CD4-positive, alpha-beta T cell treated with Interleukin-12 subunit alpha and Interleukin-12 subunit beta, for 1 hour (primary cell): ENCODE measurements at places on chromosomes 7 and 10.

DNA sequence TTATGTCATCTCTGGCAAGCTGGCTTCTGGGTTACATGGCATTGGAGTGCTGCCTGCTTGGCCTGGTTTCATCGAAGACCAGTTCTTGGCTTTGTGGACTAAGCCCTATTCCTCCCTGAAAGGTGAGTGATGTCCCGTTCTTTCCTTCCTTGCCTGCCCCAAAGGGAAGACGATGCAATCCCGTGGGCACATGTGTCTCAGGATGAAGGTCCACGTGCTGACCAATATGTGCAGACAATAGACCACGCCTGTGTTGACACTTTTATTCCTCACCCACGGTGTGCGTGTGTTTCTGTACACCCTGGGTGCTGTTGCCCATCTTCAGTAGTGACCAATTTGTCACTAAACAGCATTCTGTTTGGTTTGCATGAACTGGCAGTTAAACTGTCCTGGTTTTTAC, 28.6 kb upstream of the SHH start:
- no peak for DNase-seq

DNA sequence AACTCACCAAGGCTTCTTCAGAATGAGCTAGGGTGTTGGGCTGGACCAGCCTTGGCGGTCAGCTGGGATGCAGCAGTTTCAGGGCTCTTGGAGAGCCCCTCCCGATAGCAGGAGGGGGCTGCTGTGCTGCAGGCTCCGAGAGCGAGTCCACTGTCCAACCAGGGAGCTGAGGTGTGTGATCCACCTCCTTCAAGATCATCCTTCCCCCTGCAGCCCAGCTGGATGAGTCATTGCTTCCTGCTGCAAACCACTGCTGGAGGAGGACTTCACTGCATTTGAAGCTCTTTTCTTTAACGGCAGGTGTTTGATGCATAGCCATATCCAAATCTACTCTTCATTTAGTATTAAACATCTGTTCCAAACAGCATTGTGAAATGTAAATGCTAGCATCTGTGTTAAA, 54.2 kb upstream of the EBF3 start:
- no peak for DNase-seq

GRCh38 chr7:18520450-18521235, 25.1 kb downstream of the HDAC9 start:
- DNase-seq = no peak

DNA sequence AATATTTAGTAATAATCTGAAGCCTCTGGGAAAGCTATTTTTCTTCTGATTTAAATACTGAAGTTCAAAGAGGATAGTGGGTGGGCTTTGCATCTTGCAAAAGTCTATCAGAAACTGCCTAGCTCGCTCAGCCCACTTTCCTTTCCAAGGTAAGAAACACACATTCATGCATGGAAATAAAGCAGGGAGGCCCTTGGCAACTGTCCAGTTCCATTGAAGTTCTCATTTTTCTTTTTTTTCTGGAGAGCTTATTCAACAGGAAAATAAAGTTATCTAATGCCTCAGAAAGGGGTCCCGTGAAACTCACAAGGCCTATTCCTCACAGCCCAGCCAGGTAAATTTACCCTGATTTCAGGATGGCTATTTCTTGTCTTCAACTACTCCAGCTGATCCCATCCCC, 654.9 kb downstream of the KCNMA1 start:
- no peak for DNase-seq

- no peak for DNase-seq
These were observed 29.2 kb downstream of the TACR2 start for GRCh38 chr10:69387500-69387899.

DNA sequence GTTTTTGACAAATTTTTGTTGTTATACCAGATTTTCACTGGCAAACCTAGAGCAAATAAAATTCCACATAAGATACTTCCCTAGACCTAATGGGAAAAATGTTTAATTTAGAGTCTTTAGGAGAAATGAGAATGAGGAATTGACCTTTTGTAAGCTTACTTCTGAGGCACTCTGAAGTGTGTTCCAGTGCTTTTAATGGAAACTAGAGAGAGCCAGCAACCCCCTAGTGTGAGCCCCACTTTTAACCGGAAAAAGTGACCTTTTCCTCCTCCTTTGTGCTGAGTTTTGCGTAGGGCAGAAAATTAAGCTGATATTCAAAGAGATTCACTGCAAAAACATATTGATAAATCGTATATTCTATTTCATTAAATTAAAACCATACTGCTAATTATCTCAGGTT, 5.2 kb downstream of the IKZF1 start:
- DNase-seq = no peak
